Kidney epithelial cell (primary cell): ENCODE measurements at places on chromosomes 11 and 22.

- no peak for DNase-seq
Observed at GRCh38 chr11:117130879-117131278, 13.2 kb upstream of the PAFAH1B2 start.

GRCh38 chr11:130327716-130328115 lies 13.0 kb upstream of the ZBTB44 start:
- DNase-seq: no peak

DNA sequence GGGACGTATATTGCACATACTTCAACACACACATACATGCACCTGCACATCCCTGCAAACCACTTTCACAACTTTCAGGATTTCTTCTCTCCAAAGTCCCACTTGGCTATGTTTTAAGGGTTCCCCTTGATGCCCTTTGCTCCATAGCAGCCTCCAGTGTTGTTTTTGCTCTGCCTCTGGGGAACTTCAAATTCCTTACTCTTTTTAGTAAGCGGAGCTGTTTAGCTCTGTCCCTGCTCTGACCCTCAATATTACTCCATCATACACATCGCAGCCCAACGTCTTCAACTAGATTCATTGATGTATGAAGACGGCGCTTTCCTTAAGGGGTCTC lies 18.3 kb downstream of the PRR5L start:
- no peak for DNase-seq

DNA sequence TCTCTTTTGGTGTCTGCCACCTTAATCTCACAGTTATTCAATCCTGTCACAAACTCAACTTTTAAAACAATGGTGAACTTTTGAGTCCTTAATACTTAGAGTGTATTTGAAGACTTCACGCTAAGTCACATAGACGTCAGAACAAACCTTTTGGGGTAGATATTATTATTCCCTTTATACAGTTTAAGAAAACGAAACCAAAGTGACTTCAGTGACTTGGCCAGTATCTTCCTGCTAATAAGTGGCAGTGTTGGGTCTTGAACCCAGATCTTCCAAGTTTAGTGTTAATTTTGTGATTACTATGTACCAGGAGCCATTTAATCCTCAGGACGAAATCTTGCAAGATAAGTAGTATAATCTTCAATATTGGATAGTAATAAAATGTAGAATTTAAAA lies 691 bp downstream of the CEP295 start:
- no peak for DNase-seq

- no peak for DNase-seq
Observed at GRCh38 chr11:93850594-93851018, at the start of gene VSTM5. TSS of gene VSTM5 (minus strand) at chr11:93850618. CDS start at chr11:93850502, 116 bp downstream.

DNA sequence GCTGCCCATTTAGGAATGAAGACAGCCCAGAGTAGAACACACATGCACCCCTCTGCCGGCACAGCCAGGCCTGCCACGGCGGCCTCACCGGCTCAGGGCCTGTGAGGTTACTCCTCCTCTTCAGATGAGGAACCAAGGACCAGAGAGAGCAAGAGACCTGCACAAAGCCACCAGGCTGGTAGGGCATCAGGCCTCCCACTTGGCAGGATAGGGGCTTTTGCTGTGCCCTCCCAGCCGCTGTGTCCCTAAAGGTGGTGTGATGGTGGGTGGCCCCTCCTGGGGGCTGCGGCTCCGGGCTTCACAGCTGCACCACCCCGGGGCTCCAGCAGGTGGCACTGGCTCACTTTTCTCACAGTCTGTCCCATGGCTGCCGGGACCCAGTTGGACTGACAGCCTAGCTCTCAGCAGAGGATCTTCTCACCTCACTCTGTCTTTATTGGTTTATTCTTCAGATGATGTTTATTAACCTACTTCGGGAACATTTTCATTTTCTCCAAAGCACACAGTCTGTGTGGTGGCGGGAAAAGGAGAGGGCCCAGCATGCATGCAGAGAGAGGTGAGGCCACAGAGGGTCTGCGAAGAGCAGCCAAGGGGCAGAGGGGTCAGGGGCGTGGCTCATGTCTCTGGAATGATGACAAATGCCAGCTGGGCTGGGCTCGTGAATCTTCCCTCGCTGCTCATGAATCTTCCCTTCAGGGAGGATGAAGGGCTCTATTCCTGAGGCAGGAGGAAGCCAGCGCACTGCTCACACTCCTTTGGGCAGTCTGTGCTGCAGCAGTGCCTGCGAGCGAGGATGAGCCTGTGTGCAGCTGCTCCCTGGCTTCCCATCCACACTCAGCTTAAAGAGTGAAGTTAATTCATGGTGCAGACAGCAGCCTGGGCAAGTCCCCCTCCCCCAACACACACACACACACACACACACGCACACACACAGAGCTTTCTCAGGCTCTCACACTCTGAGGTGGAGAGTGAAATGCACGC lies 101.1 kb upstream of the PITPNB start:
- no peak for DNase-seq

GRCh38 chr11:86663291-86663690 lies 9.1 kb downstream of the ME3 start:
- DNase-seq: no peak

- no peak for DNase-seq
Observed at GRCh38 chr22:46171940-46172339, 21.6 kb downstream of the PPARA start.

- DNase-seq: no peak
Observed at GRCh38 chr22:49340406-49340805, 487.3 kb downstream of the BRD1 start.

DNA sequence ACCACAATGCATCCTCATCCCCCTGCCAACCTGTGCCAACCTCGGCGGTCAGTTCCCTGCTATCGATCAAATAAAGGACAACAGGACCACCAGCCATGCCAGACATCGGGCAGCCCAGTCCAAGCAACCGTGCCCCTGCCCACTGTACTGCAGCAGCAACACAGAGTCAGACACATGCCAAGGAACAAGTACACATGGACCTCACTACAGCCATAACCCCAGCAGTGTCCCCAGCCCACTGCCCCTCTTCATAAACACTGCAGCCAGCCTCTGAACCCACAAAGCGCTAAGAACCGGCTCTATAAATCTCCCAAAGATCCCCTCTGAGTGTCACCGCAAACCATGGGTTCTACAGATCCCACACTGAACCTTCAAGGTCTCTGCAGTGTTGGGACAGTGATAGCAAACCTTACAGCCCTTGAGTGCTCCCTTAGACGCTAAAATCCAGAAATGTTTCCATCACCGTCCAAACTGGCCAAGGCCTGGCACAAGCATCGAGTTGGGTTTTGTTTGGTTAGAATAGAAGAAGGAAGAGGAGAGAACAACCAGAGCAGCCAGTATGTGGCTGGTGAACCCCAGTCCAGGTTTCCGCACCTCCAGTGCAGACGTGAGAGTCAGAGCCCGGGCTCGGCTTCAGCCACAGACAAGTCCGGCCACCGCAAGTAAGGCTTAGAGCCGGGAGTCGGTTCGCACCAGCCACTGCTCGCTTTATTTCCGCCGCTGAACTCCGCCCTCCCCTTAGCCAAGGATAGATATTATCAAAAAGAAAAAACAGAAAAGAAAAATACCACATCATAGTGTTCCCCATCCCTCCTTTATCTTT lies 7.9 kb downstream of the PAX6 start:
- DNase-seq: no peak

- no peak for DNase-seq
Observed at GRCh38 chr11:130211781-130212401, 52.3 kb downstream of the ST14 start.

GRCh38 chr11:113531575-113532451 lies 56.6 kb upstream of the DRD2 start:
- no peak for DNase-seq

DNA sequence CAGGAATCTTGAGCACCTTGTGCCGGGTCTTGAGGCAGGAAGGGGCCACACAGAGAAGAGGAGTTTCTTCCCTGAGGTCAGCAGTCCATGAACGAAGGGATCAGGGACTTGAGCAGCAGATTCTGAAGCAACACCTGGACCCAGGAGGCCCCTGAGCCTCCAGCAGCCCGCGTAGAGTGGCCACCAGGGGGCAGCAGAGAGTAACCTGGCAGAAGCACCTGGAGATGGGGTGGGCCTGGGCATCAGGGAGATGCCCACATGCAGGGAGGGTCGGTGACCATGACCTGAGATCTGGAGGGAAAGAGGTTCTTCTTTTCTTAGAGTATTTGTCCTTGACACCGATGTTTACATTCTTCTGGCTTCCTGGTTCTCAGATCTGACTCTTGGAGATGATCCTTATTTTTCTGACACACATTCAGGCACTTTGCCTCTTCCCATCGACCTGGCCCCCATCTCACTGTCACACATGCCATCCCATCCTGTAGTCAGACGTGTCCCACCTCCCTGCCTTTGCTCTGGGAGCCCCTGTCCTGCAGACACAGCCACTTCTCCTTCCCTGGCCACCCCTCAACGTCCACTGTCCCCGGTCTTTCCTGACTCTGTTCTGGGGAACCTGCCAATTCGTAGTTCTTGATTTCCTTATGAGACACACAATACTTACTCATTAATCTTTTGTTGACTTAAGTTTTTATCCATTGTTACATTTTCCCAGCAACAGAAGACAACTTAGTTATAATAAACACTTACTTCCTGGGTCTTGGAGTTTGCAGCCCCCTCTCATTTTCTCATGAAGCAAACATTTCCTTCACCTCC lies 66.5 kb downstream of the GGTLC2 start:
- no peak for DNase-seq

DNA sequence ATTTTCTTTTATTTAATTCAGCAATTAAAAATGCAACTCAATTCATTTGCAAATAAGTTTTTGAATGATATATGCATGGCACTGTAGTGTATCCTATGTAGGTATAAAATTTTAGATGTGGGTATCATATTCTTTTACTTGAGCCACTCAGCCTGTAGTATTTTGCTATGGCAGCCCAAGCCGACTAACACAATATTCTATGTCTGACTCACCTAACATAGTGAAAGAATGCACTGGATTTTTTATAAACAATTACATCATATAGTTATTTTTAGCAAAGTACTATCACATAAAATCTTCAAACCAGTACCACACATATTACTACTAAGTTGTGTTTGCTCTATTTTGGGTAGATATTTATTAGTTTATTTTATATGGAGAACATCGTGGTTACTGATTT lies 21.9 kb upstream of the GRIA4 start:
- peak; percentile 21 for DNase-seq

- no peak for DNase-seq
Observed at GRCh38 chr11:69178819-69179482, 23.2 kb downstream of the SMIM38 start.

DNA sequence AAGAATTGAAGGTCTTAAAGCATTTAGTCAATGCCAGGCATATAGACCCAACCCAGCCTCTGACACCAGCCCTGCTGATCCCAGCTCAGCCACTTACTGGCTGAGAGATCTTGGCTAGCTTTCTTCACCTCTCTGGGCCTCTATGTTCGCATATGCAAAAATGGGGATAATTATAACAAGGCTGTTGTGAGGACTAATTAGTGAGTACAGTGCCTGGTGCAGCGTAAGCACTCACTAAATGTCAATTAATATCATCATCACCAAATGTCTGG lies 10.5 kb downstream of the CHST1 start:
- DNase-seq: no peak

GRCh38 chr11:35387111-35387982 lies 32.0 kb downstream of the SLC1A2 start:
- DNase-seq: no peak

- DNase-seq: no peak
Observed at GRCh38 chr11:128324051-128324481, 263.3 kb downstream of the ETS1 start.

DNA sequence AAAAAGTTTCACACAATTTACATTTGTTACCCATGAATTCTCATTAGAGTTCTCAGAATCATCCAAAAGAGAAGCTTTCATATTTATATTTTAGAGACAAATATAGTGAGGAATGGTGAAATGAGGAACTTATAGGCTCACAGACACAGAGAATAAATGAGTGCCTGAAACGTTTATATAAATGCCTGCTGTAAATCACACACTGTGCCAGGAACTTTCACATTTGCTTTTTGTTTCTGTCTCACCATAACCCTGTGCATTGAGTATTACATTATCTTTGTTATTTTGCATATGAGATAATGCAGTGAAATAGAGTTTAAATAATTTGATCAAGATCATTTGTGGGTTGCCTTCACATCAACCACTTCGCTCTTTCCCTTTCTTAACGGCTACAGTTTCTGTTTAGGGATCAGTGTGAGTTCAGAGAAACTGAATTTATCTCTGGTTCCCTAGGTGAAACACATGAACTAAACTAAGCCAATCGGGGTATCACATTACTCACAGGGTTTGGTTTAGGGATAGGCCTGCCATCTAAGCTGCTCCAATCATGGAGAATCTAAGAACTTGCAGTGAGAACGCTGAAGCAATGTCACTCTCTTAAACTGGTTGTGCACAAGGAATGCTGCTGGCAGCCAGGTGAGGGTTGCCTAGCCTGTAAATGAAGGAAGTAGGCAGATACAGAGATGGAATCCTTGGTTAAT lies 1339.2 kb upstream of the TENM4 start:
- no peak for DNase-seq

DNA sequence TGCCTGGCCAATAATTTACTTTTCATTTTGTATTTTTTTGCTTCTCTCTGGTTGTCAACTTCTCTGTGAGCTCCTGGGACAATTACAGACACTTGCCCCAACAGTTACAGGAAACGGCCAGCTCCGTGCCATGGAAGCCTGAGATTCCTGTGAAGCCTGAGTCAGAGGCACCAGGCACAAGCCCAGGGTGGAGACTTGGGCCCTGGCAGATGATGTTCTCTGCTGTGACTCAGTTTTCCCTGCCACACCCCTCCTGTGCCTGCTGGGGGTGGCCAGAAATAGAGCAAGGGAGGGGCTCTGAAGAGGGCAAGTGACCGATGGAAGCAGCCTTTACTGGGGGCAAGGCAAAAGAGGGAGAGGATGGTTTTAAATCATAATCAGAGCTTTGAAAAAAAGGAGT lies 4.9 kb downstream of the ATP5MGL start:
- peak; percentile 82 for DNase-seq

DNA sequence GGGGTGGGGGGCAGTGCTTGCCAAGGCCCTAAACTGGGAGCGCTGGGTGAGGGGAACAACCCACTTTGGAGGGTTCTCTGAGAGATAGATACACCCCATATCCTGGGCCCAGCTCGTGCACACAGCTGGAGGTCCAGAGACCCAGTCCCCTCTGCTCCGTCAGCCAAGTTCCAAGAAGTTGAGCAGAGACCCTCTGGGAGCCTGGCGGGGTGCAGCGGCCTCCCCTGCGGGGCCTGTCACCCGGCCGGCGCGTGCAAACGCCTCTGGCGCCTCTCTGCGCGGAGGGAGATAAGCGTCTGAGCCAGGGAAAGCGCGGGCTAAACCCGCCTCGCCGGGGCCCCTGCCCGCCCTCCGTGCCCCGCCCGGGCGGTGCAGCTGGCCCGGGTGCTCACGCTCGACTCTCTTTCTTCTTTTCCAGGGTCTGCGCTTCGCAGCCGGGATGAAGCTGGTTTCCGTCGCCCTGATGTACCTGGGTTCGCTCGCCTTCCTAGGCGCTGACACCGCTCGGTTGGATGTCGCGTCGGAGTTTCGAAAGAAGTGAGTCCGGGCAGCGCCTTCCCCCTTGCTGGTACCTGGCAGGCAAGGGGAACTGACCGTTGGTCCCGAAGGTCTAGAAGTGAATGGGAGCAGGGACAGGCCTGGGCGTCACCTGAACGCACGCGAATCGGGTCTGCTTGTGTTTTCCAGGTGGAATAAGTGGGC lies 540 bp downstream of the ADM start:
- DNase-seq: no peak

GRCh38 chr11:20036626-20037335 lies 123.5 kb downstream of the DBX1 start:
- no peak for DNase-seq

GRCh38 chr11:5229356-5229755 lies 2.5 kb upstream of the HBB start:
- no peak for DNase-seq

GRCh38 chr22:39900306-39901227 lies at the start of gene GRAP2:
TSS of gene GRAP2 (plus strand) at chr22:39901084. CDS start at chr22:39947107, 46,023 bp downstream.
- DNase-seq: no peak

- DNase-seq: peak; percentile 48
Observed at GRCh38 chr11:12331239-12331874, 46.0 kb upstream of the PARVA start.
